Mesothelial cell of epicardium (in vitro differentiated cells): ENCODE measurements at places on chromosomes 6 and 20. TPM values are rescaled to one million over a fixed set of nuclear protein-coding genes. Genes with fewer than 3 reads are reported as not detected.

TMEM217 gene
- 1.5 to 2.7 TPM (median 2.0 TPM) in 3 replicates for total RNA-seq

CRNKL1 gene
- total RNA-seq: 23.9 to 27.8 TPM (median 26.5 TPM) in 3 replicates

DNA sequence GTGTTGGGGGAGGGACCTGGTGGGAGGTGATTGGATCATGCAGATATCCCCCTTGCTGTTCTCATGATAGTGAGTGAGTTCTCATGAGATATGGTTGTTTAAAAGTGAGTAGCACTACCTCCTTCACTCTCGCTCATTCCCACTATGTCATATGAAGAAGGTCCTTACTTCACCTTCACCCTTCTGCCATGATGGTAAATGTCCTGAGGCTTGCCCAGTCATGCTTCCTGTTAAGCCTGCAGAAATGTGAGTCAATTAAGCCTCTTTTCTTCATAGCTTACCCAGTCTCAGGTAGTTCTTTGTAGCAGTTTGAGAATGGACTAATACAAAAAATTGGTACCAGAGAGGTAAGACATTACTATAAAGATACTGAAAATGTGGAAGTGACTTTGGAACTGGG lies 425.9 kb downstream of the HTR1B start:
- DNase-seq: no peak

- DNase-seq: no peak
Observed at GRCh38 chr6:3751077-3751729, at the start of gene PXDC1. Gene PXDC1 (minus strand): TSS chr6:3751713. CDS start chr6:3751531, 182 bp downstream.

GRCh38 chr6:148915810-148916209 lies 169.0 kb downstream of the UST start:
- no peak for DNase-seq
